ENCODE measurements at places on chromosomes 6 and 20.

- no peak for DNase-seq
These were observed 67.8 kb upstream of the EPB41L1 start for GRCh38 chr20:36086767-36087166.

DNA sequence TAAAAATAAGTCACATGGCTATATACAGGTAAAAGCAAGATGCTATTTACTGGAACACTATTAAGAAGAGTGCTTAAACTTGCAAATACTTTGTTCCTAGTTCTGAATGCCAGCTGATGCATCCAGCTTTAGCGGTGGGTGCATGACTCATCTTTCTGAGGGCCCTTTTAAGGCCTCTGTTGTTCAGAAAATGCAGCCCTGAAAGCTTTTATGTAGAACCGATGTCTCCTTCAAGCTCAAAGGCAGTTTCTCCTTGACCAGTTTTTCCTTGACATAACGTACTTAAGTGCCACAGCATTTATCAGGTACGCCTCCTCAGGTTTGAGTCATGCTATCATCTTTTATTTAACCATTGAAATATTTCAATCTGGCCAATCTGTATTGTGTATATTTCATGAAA, 82.8 kb downstream of the MLIP start:
- DNase-seq, result no peak

DNA sequence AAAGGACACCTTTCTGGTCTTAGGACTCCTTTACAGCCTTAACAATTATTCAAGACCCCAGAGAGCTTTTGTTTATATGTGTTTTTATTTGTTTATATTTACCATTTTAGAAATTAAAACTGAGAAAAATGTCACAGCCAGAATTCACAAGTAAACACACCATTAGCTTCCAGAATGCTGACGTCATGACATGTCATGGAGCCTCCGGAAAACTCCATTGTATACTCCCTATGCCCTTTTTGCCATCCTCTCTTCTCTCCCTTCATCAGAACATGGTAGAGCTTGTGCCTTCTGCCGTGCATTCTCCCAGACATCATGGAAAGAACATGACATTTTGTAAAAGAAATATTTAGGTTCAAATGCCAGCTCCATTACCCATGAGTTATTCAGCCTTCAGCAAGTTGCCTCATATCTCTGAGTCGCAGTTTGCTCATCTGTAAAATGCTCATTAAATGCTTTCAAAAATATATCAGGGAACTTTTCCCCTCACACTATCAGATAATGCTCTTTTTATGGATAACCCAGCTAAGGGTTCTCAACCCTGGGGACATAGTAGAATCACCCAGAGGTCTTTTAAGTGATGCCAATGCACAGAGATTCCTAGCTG, 27.8 kb downstream of the TNFAIP3 start:
- no peak for DNase-seq

DNA sequence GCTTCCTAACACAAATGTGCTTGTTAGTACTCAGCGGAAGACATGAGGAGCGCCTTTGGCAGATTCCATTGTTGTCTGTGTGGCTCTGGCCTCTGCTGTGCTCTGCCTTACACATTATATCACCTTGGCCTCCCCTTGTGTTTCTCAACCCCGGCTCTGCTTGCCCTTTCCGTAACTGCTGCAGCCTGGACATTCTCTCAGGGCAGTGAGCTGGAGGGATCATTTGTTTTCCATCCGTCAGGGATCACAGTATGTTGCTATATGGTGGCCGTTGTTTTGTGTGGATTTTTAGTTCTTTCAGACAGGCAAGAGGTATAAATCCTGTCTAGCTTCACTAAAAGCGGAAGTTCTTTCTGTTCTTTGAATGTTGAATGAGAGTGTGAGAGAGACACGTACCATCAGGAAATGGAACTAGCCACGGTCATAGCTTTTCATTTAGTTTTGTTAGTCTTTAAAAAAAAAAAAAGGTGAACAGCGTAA, 175.1 kb downstream of the JARID2 start:
- DNase-seq, result no peak

GRCh38 chr6:133062696-133063306, 178.4 kb upstream of the EYA4 start:
- DNase-seq, result no peak

- DNase-seq, result no peak
These were observed 83.3 kb upstream of the PDE10A start for GRCh38 chr6:165746331-165746730.

GRCh38 chr6:150005761-150006651, 19.3 kb downstream of the RAET1L start:
- peak; percentile 59 for DNase-seq

DNA sequence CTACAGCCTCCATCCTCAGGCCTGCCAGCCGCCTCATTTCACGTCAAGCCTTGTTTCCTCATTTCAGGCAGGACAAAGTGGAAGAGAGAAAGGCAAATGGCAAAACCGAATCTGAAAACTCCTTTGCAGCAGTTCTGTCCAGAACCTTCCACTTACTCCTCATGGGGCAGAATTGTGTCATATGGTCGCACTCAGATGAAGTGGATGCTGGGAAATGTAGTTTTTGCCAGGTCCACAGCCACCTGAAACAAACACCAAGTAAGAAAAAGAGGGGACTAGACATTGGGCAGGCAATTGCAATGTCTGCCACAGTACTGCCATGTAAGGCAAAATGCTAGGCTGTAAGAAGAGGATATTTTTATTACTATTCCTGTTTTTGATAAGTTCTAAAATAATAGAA, 44.9 kb downstream of the ISM1 start:
- DNase-seq, result no peak

DNA sequence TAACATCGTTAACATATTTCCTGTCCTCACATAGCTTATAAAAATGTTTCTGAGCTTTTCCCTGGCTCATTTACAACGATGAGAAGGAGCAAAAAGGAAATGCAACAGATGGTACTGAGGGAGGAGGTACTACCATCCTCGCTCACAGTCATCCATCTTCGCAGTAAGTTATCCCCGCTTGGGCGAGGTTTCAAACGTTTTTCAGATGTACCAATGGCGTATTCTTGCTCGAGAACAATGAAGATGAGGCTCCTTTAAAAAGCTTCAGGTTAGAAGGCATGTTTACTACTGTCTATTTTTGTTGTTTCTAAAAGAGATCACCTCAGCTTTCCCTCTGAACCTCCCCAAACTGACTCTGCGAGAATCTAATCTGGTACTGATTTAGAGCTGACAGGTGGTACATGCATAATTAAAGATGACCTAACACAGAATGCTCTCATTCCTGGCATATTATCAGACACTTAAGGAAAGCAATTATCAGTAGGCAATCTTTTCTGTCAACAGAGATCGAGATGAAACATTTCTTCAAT, 178.7 kb downstream of the GJA10 start:
- DNase-seq, result no peak

- DNase-seq, result no peak
These were observed 13.5 kb downstream of the ARG1 start for GRCh38 chr6:131586543-131586942.

GRCh38 chr20:58891086-58891717, 38.7 kb downstream of the GNAS start:
- DNase-seq, result peak; percentile 91
